ENCODE measurements at places on chromosomes 16 and 17. TPM values are rescaled to one million over a fixed set of nuclear protein-coding genes. Genes with fewer than 3 reads are reported as not detected.

The KRT24 gene
- not detected for total RNA-seq

The DNAH2 gene
- total RNA-seq, result under 0.01 TPM

The HID1 gene
- total RNA-seq, result 0.45 TPM

The NECAB2 gene
- 0.30 TPM for total RNA-seq
